ENCODE measurements at places on chromosomes 11 and 22.

- DNase-seq, result no peak
These were observed 302.7 kb downstream of the ETS1 start for GRCh38 chr11:128284634-128285033.

GRCh38 chr11:30561691-30562415 lies 24.3 kb downstream of the MPPED2 start:
- no peak for DNase-seq

DNA sequence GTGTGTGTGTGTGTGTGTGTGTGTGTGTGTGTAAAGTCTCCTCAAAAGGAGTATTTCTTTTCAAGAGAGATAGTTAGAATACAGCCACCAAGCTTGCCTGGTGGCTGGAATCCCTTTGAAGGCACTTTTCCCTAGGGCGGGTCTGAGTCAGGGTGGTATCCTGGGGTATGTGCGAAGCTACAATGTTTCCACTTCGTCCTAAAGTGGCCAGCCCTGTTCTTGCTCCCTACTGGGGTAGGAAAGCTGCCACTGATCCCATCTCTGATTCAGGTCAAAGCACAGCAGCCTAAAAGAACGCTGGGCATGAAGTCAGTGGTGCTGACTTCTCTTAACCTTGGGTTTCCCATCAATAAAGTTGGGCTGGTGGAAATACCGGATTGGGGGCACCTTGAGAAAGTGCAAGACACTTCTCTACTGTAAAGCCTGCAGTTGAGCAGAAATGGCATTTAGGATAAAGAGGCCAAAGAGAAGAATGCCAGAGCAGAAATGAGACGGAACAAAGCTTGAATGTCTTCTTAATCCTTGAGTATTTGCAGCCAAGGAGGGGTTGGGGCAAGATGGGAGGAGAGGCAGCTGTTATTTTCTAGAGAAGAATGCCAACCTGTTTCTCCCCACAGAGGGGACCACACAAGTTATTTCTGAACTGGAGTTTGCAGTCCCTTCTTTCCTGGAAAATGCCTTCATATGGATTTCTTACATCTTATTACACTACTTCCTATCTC lies 35.3 kb downstream of the ZNRF3 start:
- no peak for DNase-seq

DNA sequence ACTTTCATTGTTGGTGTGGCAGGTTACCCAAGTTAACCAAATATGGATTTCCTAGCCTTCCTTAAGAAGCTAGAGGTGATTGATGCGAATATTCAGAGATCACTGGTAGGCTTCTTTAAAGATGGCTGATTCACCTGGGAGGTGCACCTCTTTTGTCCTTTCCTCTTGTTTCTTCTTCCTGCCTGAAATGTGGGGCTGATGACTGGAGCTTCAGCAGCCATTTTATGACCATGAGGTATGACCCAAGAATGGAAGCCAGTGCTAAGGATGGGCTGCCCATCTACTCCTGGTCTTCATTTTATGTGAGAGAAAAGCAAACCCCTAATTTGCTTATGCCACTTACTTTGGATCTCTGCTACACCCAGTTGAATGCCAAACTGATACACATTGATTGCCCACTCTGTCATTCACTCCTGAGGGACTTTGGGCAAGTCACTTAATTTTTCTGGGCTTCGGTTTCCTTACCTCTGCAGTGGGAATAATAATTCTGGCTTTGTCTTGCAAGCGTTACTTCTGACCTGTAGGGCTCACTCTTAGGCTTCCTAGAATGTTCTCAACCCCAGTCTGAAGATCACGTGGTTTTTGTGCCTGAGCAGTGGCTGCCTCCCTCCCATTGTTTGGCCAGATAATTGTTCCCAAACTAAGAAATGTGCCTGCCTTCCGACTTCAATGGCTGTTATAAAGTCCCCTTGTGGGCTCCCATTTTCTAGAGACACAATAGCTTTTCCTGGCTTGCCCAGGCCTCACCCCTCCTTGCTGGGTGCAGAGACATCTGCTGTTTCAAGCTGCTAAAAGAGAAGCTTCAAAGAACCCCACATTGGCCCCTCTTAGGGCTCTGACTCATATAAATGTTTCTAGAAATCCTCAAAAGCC lies 243.1 kb downstream of the ST3GAL4 start:
- DNase-seq, result no peak

- no peak for DNase-seq
These were observed 406.0 kb downstream of the TMEM135 start for GRCh38 chr11:87443707-87444106.

- no peak for DNase-seq
These were observed 18.5 kb downstream of the NUMA1 start for GRCh38 chr11:72061739-72062396.

DNA sequence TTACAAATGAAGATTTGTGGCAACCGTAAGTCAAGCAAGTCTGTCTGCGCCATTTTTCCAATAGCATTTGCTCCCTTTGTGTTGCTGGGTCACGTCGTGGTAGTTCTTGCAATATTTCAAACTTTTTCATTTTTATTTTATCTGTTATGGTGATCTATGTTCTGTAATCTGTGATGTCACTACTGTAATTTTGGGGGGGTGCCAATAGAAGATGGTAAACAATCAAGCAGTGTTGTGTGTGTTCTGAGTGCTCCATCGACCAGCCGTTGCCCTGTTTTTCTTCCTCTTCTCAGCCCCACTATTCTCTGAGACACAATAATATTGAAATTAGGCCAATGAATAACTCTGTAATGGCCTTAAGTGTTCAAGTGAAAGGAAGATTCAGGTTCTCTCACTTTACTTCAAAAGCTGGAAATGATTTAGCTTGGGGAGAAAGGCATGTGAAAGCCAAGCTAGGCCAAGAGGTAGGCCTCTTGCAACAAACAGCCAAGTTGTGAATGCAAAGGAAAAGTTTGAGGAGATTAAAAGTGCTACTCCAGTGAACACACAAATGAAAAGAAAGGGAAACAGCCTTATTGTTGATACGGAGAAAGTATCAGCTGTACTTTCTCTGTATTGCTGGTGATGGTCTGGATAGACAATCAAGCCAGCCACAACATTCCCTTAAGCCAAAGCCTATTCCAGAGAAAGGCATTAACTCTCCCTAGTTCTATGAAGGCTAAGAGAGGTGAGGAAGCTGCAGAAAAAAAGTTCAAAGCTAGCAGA lies 7.5 kb downstream of the ZC3H12C start:
- DNase-seq, result no peak

DNA sequence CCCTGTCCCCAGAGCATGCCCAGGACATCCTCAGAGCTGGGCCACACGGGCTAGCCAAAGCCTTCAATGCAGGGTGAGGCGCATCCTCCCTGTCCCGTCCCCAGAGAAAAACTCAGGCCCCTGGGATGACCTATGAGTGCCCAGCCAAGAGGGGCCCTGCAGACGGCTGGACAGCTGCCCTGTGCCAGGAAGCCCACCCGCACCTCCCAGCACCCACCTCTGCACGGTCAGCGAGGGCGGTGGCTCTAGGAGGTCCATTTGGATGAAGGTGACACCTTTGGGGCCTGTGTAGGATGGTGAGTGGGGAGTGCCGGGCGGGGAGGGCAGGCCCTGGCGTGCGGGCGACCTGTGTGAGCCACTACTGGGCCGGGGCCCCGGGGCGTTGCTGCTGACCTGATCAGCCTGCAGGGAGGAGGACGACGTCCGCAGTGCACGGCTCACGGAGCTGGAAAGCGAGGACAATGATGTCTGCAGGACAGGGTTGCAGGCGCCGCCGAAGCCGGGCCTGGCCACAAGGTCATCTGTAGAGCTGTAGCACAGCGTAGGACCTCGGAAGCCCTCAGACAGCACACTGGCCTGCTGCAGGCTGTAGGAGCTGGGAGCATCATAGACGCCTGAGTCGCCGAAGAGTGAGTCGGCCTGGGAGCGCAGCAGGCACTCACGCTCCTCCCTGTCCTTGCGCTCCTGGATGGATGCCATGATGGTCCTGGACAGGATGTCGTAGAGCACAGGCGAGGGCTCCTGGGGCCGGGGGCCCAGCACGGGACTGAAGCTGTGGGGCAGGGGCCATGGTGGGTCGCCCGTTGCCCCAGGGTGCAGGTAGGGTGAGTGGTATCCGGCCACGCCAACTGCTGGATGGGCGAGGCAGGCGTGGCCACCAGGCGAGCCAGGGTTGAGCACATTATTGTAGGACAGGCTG lies 180.5 kb downstream of the IGLL1 start:
- no peak for DNase-seq

DNA sequence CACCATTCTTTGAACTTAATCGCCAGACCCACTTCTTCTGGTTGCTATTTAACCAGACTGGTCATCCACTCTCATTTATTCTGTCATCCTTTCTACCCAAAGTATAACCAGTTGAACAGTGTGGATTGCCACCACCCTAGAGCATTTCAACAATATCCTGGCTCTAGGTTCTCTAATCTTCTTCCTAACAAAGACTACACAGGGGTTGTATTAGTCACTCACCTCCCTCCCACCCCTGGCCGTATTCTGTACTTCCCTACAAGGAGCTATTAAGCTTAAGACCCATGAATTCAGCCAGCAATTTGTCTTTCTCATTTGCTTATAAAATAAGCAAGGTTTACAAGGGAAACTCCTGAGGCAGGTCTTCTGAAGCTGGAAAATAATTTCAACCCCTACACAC lies 46.9 kb upstream of the CEP126 start:
- DNase-seq, result no peak

DNA sequence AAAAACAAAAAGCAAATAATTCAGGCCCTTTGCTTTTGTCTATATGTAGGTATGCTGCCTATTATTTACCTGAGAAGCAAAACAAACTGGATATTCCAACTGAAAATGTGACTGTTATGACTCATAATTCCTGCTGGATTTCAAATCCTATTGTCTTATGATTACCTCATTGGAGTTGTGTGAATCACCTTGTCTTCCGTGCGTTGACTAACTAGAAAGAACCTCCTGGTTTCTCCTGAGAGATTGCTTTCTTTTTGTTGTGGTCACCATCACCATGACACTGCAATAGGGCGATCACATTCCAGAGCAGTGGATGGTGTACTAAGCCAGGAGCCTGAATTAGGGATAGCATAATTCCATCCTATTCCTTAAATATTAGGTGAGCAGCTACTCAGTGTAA lies 23.0 kb upstream of the EXPH5 start:
- DNase-seq, result no peak

GRCh38 chr11:33620423-33621171 lies 80.0 kb downstream of the C11orf91 start:
- DNase-seq, result no peak

Data from T-helper 17 cell (primary cell).